ENCODE measurements at places on chromosomes 1 and 21. TPM values are rescaled to one million over a fixed set of nuclear protein-coding genes. Genes with fewer than 3 reads are reported as not detected.

Gene TLCD4
- 9.5 TPM for polyA plus RNA-seq

Gene PPFIA4
- polyA plus RNA-seq, result 5.0 TPM

Gene HSPA13
- 41.1 TPM for polyA plus RNA-seq

Gene LCE3C
- polyA plus RNA-seq, result not detected

Gene GUCA2A
- polyA plus RNA-seq, result 0.82 TPM

Gene ZMYND12
- polyA plus RNA-seq, result 1.7 TPM

Gene IQGAP3
- polyA plus RNA-seq, result 10.2 TPM

Gene DISP3
- polyA plus RNA-seq, result 0.91 TPM

Gene OR2T33
- polyA plus RNA-seq, result not detected

Gene EXTL1
- 0.71 TPM for polyA plus RNA-seq

Gene KRTAP7-1
- not detected for polyA plus RNA-seq

Gene ZNF697
- 27.2 TPM for polyA plus RNA-seq

Gene MSTO1
- 69.9 TPM for polyA plus RNA-seq

Gene KLHDC9
- 5.6 TPM for polyA plus RNA-seq

Gene KRTAP19-2
- not detected for polyA plus RNA-seq

Gene BNIPL
- polyA plus RNA-seq, result 5.2 TPM

Gene DYRK3
- 8.1 TPM for polyA plus RNA-seq

Gene C21orf58
- 24.6 TPM for polyA plus RNA-seq

Gene FOXD2
- 0.32 TPM for polyA plus RNA-seq

Gene EPHA8
- 0.21 TPM for polyA plus RNA-seq

Gene RHD
- polyA plus RNA-seq, result 0.86 TPM

Gene SRSF11
- polyA plus RNA-seq, result 488 TPM

Gene OR2T35
- polyA plus RNA-seq, result not detected

Gene CRB1
- polyA plus RNA-seq, result 0.26 TPM

Gene ZNF683
- 0.09 TPM for polyA plus RNA-seq

Gene LEFTY1
- 2.8 TPM for polyA plus RNA-seq

Gene UBE4B
- 46.4 TPM for polyA plus RNA-seq

Gene SPRR2G
- not detected for polyA plus RNA-seq

Gene WNT9A
- 2.8 TPM for polyA plus RNA-seq

Gene HPCAL4
- 0.14 TPM for polyA plus RNA-seq

Gene ASCL5
- polyA plus RNA-seq, result 0.73 TPM

Gene LDLRAD2
- polyA plus RNA-seq, result 5.7 TPM

Gene NFIA
- polyA plus RNA-seq, result 31.3 TPM

Gene MYCBP
- 21.7 TPM for polyA plus RNA-seq

Gene KRTAP21-2
- polyA plus RNA-seq, result not detected

Gene SMCP
- not detected for polyA plus RNA-seq

Gene RGS5
- polyA plus RNA-seq, result 117 TPM

Gene AADACL4
- polyA plus RNA-seq, result 0.10 TPM

Gene PCAT6
- 3.8 TPM for polyA plus RNA-seq

Gene DCAF8
- polyA plus RNA-seq, result 194 TPM

Gene DCDC2B
- polyA plus RNA-seq, result 3.8 TPM

Gene NBPF19
- polyA plus RNA-seq, result 18.0 TPM

Gene VTCN1
- 0.55 TPM for polyA plus RNA-seq

Gene FAM229A
- polyA plus RNA-seq, result 9.8 TPM

Gene LAD1
- polyA plus RNA-seq, result 12.6 TPM

Gene NTRK1
- 0.17 TPM for polyA plus RNA-seq

Gene CNR2
- polyA plus RNA-seq, result 0.13 TPM

Gene BLACAT1
- polyA plus RNA-seq, result 4.3 TPM

Gene ANGPTL1
- 10.5 TPM for polyA plus RNA-seq

Gene SIM2
- polyA plus RNA-seq, result 1.6 TPM

Gene SPAG17
- polyA plus RNA-seq, result 4.0 TPM

Measured in left lung (tissue), 14 donors.